ENCODE measurements at places on chromosomes 7 and 10.

- peak; percentile 22 for DNase-seq
Measured at GRCh38 chr7:149716007-149716931, 57.1 kb downstream of the ZNF467 start.

- no peak for DNase-seq
Measured at GRCh38 chr7:24851786-24852185, 94.5 kb upstream of the GSDME start.

- DNase-seq: peak; percentile 37
Measured at GRCh38 chr10:129754211-129755050, 209.6 kb downstream of the EBF3 start.

DNA sequence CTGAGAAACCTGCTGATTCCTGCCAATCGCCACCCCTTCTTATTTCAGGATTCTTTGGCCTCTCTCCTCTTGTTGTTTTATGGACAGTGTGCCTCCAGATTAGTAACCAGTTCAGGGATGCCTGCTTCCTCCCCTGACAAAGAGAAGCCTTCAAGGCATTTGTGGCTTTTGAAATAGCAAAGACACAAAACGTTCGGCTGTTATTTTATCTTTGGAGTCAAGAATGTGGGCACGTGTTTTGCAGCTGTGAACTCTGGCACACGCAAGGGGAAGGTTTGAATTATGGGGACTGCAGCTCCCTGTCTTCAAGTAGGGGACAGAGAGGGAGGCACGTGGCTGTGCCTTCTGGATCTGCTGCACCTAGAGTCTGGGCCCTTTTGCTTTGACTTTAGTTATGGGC, 157.9 kb upstream of the GRB10 start:
- no peak for DNase-seq

- no peak for DNase-seq
Measured at GRCh38 chr10:113266147-113266546, 286.7 kb upstream of the HABP2 start.

DNA sequence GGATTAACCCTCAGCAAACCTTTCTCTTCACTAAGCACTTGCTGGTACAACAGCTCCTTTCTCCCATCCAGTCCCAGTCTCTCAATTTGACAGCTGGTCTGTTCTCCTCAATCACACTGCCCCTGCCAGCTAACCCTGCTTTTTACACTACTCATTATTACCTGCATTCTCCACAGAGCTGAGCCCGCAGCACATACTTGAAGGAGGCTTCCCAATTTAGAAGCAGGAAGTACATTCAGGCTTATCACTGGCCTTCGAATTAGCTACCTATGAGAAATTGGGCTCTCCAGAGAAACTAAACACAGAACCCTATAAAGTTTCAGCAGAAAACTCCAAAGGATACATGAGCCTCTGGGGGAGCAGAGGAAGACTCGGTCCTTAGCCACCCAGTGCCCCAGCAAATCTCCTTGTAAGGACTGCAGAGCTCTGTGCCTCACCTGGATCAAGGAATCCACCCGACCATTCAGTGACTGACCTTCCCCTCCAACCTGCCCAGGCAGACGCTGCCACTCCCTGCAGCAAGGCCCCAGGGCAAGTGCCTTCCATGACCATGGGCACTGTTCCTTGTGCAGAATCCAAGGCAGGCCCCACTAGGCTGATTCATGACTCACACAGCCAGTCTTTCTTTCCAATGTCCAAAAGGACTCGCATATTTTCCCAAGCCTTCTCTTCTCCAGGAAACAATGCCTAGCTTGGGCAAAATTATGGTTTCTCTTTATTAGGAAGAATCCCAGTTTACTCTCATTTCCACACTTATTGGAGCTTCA, 68.0 kb downstream of the VOPP1 start:
- peak; percentile 61 for DNase-seq

DNA sequence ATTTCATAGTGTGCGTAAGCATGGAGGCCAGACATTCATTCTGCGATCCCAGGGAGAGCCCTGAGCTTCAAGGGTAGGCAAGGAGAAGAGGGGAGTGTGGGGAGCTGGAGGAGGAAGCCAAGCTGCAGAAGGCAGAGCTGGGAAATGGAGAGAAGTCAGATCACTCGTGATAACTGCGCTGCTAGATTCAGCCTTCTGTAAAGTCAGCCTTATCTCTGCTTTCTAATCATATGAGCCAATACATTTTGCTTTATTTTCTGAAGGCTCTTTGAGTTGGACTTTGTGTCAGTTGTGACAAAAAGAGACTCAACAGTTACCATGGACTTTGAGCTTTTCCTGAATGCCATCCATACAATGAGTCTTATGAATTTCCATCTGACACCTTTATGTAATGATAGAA, 61.7 kb upstream of the CREB5 start:
- no peak for DNase-seq

GRCh38 chr10:92122941-92123450, 167.9 kb downstream of the CPEB3 start:
- no peak for DNase-seq

DNA sequence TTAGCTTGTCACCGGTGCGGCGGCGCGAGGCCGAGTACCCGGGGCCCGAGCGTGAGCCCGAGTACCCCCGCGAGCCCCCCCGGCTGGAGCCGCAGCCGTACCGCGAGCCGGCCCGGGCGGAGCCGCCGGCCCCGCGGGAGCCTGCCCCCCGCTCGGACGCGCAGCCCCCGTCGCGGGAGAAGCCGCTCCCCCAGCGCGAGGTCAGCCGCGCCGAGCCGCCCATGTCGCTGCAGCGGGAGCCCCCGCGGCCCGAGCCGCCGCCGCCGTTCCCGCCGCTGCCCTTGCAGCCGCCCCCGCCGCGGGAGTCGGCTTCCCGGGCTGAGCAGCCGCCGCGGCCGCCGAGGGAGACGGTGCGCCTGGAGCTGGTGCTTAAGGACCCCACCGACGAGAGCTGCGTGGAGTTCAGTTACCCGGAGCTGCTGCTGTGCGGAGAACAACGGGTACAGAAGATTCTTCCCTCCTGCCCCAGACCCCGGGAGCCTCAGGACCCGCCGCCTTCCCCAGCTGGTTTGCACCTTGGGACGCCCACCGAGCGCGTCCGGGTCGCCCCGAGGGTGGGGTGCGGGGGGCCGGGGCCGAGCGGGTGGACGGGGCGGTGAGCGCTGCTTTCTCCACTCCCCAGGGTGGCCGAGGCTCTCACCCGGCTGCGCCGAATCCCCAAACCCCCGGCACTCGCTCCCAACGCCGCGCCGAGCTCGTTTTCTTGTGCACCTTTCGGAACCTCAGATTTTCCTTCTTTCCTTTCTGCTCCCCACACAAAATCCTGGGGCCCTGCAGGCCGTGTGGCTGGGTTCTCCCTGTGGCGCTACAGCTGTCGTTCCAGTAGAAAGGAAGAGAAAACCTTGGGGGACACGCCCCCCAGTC, 708 bp downstream of the UBN2 start:
- DNase-seq: peak; percentile 54

GRCh38 chr7:40755438-40755837, 620.6 kb downstream of the SUGCT start:
- no peak for DNase-seq

- DNase-seq: no peak
Measured at GRCh38 chr10:95865814-95866466, 41.8 kb upstream of the CC2D2B start.

DNA sequence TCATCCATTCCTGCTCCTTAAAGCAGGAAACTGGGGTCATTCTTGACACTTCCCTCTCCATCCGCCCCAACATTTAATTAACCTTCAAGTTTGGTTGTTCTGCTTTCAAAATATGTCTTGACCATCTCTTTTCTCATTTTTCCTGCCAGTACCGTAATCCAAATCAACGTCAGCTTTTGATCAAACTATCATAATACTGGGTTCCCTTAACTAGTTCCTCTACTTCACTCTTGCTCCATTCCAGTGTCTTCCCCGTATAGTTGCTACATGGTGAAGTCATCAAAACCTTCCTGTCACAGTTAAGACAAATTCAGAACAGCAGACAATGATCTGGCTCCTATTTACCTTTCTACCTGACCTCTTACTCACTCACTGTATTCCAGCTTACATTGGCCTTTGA, 6.6 kb upstream of the KLF14 start:
- DNase-seq: no peak

GRCh38 chr7:124124201-124124600, 91.3 kb upstream of the TMEM229A start:
- no peak for DNase-seq

DNA sequence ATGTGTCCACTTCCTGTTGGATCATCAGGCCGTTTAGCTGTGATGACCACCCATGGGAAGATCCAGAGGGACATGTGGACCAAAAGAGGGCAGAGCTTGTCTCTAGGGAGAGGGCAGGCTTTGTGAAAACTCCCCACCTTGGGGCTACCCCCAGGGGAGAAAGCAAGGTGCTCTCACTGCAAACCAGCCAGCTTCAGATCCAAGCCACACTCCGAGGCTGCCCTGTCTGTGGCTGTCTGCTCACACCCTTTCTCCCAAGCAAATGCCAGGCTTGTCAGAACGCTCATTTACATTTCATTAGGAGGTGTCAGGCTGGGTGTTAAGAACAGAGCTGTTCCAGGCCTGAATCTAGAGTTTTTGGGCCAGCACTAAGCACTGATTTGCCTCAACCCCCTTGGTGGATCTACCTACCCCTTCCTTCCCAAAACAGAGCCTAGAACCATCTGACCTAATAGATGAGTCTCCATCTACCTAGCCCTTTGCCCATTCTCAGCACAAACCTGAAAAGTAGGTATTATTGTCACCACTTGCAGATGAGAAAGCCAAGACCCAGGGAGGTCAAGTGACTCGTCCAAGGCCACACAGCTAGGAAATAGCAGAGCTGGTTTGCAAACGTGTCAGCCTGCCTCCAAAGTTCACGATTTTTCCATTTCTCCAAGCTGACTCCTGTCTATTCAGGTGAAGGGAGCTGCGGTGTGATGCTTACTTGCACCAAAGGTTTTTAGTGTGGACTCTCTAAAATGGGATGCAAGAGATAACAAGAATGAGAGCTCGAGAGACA, 130.9 kb downstream of the EMX2 start:
- DNase-seq: no peak

DNA sequence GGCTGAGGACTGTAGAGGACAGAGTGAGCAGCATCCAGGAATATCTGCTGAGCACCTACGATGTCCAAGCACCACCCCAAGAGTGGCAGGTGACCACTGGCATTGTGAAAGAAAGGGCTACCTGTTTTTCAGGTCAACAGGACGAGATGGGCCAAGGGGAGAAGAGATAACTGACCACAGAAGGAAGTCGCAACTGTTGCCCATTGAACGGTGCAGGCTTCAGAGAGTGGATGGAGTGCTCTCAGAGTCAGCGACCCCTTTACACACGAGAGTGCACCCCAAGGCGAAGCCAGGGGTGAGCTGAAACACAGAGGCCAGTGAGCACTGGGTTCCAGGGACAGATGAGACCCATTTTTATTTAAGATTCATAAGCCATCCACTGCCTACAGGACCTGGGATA, 42.3 kb downstream of the HIPK2 start:
- no peak for DNase-seq

DNA sequence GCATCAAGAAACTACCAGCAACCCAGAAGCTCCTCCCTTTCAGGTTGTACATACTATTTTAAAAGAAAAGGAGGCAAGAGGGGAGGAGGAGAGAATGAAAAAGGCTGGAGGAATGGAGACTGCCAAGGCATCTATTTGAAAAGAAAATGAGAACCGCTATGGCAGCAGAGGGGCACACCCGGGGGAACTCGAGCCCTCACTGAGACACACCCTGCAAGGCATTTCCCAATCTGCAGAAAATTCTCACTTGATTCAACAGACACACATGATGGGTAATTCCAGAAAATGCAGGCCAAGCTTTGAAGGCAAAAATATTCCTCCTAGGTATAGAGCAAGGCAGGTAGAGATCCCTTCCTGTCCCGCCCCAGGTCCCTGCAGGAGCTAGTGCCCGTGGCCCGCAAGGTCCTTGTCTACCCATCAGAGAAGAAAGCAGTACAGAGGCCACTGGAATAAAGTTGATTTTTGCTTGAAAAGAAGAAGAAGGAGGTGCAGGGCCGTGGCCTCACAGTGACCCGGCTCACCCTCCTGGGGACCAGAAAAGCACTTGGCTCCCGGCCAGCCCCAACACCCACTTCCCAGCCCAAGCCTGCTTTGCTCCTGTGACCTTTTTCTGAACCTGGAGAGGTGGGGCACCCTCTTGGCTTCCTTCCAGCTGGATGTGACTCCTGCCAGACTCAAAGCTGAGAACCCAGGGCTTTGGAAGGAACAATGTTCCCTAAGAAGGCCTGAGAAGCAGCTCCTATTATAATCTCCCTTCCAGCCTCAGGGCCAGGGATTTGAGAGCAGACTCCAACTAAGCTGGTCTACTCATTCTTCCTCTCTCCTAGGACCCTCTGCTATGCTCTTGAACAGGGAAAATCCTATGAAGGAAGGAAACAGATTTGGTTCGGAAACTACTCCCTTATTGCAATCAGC, 6.2 kb upstream of the PIK3CG start:
- DNase-seq: peak; percentile 47

- peak; percentile 88 for DNase-seq
Measured at GRCh38 chr10:109219935-109220605, 703.2 kb downstream of the XPNPEP1 start.

DNA sequence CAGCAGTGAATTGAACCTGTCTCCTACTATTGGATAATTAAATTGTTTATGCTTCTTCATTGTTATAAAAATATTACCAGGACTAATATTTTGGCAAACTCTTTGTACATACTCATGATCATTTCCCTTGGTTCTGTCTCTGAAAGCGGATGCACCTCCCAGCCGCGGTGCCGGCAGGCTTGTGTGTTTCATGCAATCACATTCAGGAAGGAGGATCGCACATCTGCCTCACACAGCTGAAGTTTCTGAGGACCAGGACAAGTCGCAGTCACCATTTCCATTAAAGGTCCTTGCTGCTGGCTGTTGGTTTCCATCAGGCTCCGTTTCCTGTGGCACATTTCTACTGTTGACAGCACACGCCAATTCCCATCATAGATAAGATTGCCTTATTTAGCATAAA, 117.8 kb upstream of the SHH start:
- no peak for DNase-seq

DNA sequence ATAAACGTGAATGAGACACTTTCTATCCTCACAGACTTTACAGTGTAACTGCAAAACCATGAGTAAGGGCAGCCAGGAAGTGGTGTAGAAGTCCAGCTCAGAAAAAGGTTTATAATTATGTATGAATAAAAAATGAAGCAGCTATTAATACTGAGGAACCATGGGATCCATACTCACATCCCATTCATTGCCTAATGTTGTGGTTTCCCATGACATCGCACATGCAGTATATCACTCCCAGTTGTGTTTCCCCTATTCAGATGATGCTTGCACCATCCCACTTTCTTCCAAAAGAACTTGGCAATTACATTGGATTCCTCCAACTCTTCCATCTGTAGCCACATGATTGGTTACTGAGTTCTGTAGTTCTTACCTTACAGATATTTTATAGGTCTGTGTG, 74.5 kb upstream of the SEMA3D start:
- no peak for DNase-seq

DNA sequence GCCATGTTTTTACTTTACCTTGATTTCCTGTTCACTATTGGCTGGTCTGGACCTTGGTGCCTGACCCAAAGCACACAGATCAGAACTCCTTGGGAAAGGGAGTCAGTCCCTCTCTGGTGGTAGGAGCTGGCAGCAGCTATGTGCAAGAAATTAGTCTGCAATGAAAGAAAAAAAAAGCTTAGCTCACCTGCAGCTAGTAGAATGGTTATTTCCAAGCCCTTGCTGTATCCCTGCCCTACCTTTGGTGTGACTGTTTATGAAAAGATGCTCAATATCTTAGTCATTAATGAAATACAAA, 68.1 kb upstream of the PAPSS2 start:
- DNase-seq: no peak

GRCh38 chr7:115146148-115146547, 224.3 kb downstream of the MDFIC start:
- no peak for DNase-seq
